ENCODE measurements at places on chromosomes 1 and 21.

- DNase-seq = no peak
Observed at GRCh38 chr1:10867914-10868598, 71.6 kb upstream of the CASZ1 start.

- DNase-seq = no peak
Observed at GRCh38 chr1:187032316-187032981, 203.7 kb downstream of the PLA2G4A start.

GRCh38 chr1:25054526-25055323 is 124.6 kb upstream of the RUNX3 start:
- no peak for DNase-seq

- DNase-seq = no peak
Observed at GRCh38 chr21:45513003-45513717, 29.1 kb downstream of the SLC19A1 start.

- DNase-seq = no peak
Observed at GRCh38 chr1:197284966-197285365, 16.9 kb downstream of the CRB1 start.

GRCh38 chr1:43982808-43983207 is 3.8 kb downstream of the B4GALT2 start:
- no peak for DNase-seq

- DNase-seq = no peak
Observed at GRCh38 chr21:38321568-38321967, 64.8 kb downstream of the KCNJ15 start.

DNA sequence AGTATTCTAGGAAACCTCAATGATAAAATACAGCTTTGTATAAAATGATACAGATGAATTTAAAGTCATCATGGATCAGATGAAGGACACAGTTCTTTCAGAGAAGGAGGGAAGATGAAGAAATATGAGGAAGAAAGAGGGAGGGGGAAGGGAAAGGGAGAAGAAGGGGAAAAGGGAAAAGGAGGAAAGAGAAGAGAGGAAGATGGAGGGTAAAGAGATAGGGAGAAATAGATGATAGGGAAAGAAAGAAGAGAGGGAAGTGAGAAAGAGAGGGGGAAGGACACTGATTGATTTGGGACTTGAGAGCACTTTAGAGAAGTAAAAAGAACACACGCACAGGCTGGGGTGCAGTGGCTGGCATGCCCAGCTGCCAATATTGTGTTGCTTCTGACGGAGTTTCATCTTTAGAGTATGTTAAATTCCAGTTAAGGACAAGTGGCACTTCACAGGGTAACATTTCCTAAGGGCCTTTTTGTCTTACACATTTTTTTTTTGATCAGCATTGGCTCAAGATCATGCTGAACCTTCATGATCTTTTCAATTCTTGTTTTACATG is 235.9 kb upstream of the DMRTA2 start:
- DNase-seq = no peak

- no peak for DNase-seq
Observed at GRCh38 chr1:23904748-23905357, 8.3 kb downstream of the CNR2 start.

DNA sequence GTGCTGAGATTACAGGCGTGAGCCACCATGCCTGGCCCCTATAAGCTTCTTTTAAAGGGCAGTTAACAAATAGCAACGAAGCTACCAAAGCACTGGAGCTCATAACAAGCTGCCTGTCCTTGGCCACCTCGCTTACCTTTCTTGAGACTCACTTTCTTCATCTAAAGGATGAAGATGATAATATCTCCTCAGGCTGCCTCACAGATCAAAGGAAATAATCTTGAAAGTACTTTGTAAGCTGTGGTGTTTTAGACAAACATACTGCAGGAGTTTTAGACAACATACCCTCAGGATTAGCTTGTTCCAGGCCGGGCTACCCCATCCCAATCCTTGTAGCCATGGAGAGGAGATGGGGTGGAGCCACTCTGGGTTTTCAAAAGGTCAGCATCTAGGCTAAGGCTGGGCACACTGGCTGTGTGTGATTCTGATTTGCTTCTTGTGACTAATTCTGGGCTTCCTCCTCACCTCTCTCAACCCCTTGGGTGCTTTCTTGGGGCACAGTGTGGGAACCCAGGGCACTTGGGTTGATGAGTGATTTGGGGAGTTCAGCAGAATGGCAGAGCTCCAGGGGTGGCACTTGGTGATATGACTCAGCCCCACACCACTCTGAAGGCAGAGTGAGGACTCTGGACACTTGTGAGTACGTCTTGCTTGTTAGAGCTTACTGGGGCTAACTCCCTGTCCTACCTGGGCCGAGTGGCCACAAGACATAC is 5.2 kb downstream of the GPR25 start:
- no peak for DNase-seq

DNA sequence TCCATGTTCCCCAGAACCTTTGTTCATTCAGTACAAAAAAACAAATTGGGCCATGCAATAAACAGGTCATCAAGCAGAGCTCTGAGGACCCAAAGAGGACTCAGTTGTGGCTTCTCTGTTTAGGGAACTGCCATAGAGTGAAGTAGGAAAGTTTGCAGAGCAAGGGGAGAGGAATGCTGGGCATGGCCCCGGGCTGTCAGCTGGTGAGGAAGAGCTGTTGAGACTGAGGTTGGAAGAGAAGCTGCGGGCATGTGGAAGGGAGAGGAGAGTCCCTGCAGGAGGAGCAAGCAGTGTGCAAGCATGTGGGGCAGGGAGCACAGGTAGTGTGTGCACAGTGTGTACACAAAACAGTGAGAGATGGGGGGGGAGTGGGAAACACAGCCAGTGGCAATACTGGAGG is 71.8 kb downstream of the NTPCR start:
- DNase-seq = no peak

- no peak for DNase-seq
Observed at GRCh38 chr1:10402729-10403274, 3.9 kb downstream of the PGD start.

DNA sequence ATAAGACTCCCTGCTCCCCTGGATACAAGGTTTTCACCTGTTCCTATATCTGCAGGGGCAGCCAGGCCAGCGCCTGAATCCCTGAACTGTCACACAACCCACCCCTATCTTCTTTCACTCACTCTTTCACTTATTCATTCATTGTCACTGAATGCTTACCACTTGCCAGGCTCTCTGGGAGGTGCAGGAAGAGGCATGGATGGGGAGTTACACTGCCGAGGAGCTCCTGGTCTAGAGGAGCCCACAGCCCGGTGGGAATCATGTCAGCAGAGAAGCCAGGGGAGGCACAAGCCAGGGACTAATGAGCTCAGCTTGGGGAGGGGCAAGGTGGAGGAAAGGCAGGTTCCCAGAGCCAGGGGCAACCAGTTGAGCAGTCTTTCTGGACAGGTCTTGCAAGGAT is 155.8 kb downstream of the TRABD2B start:
- no peak for DNase-seq

DNA sequence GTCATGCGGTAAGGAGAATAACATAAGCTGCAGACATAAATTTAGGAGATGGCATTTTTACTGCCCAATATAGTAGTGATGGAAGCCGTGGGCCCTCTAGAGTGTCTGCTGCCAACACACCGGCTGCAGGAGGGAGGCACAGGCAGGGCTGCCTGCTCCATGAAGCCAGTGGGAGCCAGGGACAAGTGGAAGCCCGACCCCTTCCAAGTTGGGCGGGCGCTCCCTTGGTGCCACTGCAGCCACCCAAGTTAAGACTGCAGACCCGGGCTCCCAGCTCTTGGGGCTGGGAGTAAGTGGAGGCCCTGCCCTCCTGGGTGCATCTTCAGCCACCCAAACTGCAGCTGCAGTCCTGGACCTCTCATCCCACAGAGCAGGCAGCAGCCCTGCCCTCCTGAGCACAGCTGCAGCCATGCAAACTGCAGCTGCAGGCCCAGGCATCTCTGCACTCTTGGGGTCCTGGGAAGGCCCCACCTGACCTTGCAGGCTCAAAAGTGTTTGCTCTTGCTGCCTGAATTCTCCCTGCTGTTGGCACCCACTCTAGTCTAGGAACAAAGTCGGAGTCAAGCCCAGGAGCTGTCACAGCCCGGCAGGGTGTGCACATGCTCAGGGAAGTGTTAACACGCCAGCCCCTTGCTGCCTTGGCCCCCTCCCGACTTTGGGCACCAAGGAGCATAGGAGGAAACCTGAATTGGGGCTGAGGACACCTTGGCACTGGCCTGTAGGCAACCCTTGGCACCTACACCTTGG is 437.2 kb upstream of the PRMT6 start:
- DNase-seq = no peak

DNA sequence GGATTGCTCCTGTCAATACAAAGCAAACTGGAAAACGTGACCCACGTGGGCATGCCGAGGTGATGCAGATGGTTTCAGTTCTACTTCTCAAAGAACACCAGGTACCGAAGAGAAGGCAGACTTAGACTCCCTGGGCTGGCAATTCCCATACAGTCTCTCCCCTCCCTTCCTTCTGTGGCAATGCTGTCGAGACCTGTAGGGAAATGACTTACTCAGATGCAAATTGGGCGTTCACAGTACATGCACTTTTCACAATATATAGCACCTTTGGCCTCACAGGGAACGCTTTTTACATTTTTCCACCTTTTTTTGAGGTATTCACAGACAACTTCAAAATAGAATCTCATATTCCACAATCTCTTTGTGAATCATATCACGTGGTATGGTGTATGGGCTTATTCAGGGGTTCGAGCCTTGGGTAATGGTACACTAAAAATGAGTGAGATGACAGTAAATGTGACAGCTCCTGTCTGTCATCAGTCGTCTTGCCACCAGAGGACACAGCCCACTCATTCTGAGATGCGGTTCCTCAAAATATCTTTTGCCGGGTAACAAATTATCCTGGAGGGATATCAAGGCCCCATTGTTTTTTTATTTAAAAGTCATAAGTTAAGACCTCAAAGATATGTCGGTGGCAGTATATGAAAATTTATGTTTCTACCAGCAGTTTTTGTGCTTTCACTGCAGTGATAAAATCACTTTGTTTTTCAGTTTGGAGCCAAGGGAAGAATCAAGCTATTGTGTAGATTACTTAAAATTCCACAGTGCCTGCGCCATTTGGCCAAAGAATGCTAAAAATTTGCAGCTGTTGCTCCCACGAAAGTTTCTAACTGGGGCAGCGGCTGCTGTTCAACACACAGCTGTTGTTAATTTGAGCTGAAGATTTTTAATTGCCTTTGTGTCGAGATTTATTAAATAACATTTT is 168.4 kb downstream of the ZZZ3 start:
- peak; percentile 58 for DNase-seq

DNA sequence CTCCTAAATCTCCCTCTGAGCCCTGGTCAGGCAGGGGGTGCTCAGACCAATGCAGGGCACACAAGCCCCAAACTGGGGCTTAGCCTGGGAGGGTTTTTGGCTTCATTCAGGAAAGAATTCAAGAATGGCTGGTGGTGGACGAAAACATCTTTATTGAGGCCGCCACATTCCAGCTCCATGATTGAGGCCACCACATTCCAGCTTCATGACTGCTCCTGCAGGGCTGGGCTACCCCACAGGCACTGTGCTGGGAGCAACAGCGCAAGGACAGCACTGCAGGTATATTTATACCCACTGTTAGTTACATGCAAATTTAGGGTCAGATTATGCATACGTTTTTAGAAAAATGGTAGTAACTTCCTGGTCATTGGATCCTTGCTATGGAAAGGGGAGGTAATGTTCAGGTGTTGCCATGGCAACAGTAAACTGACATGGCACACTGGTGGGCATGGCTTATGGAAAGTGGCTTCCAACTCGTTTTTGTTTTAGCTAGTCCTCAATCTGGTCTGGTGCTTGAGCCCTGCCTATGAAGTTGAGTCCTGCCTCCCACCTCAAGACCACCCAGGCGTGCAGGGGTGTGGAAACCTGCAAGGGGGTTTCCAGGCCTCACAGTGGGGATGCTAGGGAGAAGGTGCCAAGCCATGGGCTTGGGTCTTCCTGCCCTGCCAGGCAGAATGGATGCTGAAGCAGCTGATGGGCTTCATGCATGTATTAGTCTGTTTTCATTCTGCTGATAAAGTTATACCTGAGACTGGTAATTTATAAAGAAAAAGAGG is 348.7 kb upstream of the AJAP1 start:
- no peak for DNase-seq

DNA sequence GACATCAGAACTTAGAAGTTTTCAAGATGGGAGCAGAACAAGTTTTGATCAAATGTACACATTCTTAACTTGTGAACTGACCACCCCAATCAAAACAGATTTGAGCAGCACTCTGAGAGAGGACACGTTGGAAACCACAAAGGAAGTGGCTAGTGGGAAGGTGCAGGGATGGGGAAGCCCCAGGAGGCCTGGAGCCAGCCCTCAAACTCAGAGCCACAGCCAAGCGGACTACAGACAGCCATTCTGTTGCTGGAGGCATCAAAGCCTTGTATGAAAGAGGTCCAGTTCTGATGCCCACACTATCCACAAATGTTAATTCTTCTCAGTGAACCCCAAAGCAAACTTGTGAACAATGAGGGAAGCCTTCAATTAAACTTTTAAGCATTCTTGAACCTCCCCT is 143.6 kb upstream of the RAB4A start:
- no peak for DNase-seq

- DNase-seq = no peak
Observed at GRCh38 chr1:7722670-7723012, 48.5 kb upstream of the VAMP3 start.

DNA sequence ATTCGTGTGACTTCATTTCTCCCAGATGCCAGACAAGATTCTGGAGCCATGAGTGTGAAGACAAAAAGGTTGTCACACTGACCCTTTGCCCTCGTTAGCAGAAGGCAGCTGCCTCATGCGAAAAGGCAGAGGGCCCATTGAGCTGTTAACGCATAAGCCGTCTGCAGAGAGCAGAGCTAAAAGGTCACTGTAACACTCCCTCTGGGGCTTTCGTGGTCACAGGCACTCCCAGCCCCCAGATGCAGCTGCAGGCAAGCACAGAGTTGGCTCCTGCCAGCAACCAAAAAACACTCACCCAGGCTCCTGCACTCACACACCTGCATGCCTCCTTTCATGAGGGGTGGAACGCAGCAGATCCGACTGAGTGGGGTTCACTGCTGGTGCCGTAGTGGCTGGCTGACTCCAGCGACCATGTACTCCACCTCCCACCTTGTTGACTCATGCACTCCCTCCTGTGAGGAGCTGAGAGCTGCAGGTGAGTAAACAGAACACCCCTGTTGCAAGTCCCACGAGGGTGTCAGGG is 287.5 kb downstream of the SMYD3 start:
- no peak for DNase-seq

- DNase-seq = peak; percentile 37
Observed at GRCh38 chr1:67883069-67883468, 49.8 kb upstream of the GNG12 start.

- DNase-seq = no peak
Observed at GRCh38 chr21:33566514-33566913, 22.0 kb downstream of the DONSON start.

DNA sequence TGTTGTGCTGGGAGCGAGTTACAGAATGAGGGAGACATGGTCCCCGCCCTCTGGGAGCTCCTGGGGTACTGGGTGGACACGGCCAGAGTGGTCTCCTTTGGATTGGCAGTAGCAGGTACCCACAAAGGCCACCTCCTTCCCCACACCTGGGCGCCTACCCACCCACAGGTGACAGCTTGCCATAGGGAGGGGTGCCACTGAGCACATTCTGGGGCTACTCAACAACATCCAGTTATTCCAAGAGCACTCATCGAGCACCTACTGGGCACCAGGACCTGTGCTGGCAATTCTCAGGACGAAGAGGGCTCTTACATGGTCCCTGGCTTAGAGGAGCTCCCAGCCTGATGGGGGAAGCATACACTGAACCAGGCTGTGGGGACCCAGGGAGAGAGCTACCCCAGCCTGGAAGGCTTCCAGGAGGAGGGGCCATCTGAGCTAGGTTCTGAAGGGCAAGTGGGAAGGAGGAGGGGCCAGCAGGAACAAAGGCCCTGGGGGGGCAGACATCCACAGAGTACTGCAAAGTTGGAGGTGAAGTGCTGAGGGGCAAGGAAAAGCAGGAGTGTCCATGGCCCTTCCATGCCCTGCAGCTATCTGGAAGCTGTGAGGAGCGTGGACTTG is 22.0 kb downstream of the MRPL37 start:
- DNase-seq = no peak

Data from pulmonary artery endothelial cell (primary cell).